ENCODE measurements at places on chromosomes 2 and 18.

- DNase-seq = no peak
Observed at GRCh38 chr18:63169853-63170252, 149.7 kb downstream of the BCL2 start.

- no peak for DNase-seq
Observed at GRCh38 chr2:237134321-237135230, 48.9 kb downstream of the COPS8 start.

DNA sequence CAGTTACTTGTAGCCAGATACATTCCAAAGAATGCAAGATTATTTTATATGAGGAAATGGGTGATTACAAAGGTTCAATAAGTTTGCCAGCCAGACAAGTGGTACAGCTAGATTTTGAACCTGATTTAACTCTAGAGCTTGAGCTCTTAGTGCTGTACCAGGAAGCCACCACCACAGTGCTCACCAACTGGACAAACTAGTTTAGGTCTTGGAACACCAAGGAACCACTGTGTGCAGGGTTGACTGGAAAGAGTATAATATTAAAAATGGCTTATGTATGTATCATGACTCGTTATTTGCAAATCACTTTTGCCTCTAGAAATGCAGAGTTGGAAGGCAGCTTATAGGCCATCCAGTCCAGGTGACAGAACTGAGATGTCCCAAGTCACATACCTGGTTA, 177.2 kb downstream of the TXNL1 start:
- no peak for DNase-seq

GRCh38 chr18:62432176-62432575, 90.6 kb upstream of the ZCCHC2 start:
- DNase-seq = no peak

DNA sequence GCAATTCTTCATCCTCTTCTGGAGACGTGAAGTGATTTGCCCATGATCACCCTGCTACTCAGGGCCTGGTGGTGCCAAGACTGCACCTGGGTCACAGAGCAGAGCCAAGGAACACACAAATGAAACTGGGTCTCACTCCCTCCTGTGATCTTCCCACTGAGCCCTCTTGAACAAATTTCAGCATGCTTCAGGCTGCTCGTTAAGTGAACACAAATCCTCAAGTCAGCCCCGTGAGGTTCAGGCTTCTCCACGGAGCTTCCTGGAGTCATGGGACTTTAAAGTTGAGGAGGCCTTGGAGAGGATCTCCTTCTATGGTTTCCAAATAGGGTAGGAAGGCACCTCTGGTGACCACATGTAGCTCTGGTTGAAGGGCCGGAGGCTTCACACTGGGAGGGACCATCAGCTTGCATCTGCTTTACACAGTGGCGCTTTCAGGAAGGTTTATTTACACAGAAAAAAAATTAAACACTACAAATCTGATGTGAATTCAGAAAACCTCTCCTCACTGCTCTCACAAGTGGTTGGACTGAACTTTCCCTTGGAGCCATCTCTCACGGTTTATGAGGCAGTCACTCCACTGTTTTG, 255.4 kb downstream of the LOXHD1 start:
- DNase-seq = no peak

DNA sequence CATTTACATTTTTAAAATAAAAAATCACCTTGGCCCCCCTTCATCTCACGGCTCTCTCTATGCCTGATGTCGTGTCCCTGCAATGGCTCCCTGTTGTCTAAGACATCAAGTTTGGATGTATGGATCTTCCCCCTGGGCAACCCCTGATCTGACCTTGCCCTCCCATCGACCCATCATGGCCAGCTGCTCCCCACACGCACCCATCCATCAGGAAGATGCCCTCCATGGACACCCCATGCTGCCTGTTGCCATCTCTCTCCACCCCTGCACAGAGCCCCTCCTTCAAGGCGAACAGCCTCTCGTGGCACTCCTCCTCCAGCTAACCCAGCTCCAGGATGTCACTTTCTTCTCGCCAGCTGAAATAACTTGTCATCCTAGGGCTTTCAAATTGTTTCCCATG, 59.5 kb downstream of the DPYSL5 start:
- DNase-seq = no peak

DNA sequence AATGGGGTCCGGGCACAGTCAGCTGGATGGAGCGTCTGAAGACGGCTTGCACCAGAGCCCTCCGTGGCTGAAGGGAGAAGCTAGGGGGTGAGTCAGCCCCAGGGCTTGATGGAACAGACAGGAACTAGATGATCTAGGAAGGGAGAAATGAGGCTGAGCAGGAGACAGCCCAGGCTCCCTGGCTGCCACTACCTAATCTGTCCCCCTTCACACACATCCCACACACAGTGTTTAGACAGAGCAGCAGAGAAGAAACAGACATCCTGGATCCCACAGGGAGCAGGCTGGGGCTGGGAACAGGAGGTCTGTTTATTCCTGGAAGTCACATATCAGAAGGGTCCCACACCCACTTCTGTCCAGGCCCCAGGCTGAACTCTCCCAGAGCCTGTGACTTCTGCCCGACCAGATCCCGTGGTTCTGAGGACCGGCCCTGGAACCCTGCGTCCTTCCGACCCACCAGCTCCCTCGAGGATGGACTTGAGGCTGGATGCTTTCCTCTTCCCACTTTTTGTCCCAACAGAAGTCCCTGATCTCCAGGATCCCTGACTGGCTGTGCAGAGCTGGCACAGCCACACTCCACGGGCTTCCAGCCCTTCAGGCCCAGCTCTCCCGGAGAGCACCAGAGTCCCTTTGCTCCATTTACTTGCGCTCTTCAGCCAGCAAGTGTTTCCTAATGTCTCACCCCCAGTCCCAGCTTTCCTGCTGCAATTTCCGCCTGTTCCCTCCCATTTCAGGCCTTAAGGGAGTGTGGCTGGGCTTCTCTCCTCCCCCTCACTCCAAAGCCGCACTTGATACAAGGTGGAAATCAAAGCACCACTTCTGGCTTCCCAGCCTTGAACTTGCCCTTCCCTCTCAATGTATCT, 1.5 kb upstream of the GPBAR1 start:
- DNase-seq = no peak

GRCh38 chr2:183519371-183520056, 395.3 kb downstream of the NUP35 start:
- DNase-seq = no peak

DNA sequence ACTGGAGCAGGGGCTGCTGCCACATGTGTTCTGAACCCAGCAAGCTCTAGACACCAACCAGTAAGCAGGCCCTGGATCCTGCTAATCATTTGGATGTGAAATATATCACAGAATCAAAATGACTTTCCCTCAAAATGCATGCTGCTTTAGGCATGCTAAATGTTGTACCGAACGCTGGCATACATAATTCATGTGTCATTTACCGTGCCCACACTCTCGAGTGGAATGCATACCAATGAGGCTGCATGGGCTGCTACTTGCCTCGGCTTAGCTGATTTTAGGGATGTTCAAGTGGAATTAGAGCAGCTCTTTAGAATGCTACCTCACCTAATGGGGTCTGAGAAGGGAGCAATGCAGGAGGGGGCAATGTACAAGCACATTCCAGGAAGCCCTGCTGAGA, 509.6 kb upstream of the RAB6C start:
- DNase-seq = no peak

DNA sequence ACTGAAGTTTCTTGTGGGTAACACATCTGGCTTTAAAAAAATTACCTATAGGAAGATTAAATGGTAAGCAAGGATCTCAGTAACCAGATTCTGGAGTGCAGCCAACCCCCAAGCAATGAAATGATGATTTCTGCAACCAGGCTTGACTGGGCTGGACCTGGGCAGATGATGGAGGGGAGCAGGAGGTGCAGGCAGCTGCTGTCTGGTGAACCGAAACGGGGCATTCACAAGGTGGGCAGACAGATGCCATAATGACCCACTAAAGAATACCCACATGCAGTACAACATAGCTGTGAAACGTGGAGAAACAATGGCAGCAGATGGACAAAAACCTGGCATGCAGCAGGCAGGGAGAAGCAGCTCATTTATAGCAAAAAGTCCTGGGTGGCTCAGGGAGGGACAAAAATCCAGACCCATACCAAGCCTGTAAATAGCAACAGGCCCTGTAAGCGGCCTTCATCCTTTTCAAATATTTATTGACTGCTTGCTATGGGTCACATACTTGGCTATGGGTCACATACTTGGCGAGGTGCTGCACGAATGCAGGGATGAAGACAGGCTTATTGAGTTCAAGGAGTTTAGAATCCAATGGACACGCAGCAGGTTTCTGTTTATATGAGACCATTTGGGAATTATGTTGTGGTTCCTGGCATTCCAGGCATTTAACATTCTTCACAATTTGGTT, 244.7 kb downstream of the HRH4 start:
- no peak for DNase-seq
